ENCODE measurements at places on chromosomes 7 and 10. TPM values are rescaled to one million over a fixed set of nuclear protein-coding genes. Genes with fewer than 3 reads are reported as not detected.

The CALN1 gene
- polyA plus RNA-seq, result 0.02 TPM

The MGMT gene
- 22.9 TPM for polyA plus RNA-seq

The SFRP4 gene
- polyA plus RNA-seq, result 3.2 TPM

The OR13A1 gene
- polyA plus RNA-seq, result not detected

The ZNF735 gene
- not detected for polyA plus RNA-seq

The ENO4 gene
- polyA plus RNA-seq, result 0.69 TPM

The CNPY4 gene
- 10.5 TPM for polyA plus RNA-seq

The KLF14 gene
- 0.30 TPM for polyA plus RNA-seq

The FOXI2 gene
- polyA plus RNA-seq, result not detected
